Fibroblast of lung (primary cell): ENCODE measurements at places on chromosomes 2 and 18. TPM values are rescaled to one million over a fixed set of nuclear protein-coding genes. Genes with fewer than 3 reads are reported as not detected.

Gene RNF152
- total RNA-seq = 15.2 and 24.4 TPM in 2 replicates

Gene SLC16A14
- total RNA-seq = 1.5 and 5.6 TPM in 2 replicates

Gene NT5DC4
- not detected in 2 replicates for total RNA-seq

Gene TCF4
- total RNA-seq = 49.1 and 57.6 TPM in 2 replicates

Gene LRRTM4
- total RNA-seq = not detected in 2 replicates

Gene STPG4
- 0.26 and 0.33 TPM in 2 replicates for total RNA-seq

Gene ICOS
- not detected in 2 replicates for total RNA-seq

Gene M1AP
- not detected in 2 replicates for total RNA-seq

Gene PKP4
- 32.6 and 56.3 TPM in 2 replicates for total RNA-seq

Gene TWIST2
- 36.0 and 118 TPM in 2 replicates for total RNA-seq

Gene CSRNP3
- 0.66 and 0.77 TPM in 2 replicates for total RNA-seq

Gene FHOD3
- 3.1 and 28.2 TPM in 2 replicates for total RNA-seq

Gene LGALSL
- 2.8 and 3.1 TPM in 2 replicates for total RNA-seq

Gene EFHD1
- not detected in 2 replicates for total RNA-seq

Gene KCNK3
- total RNA-seq = under 0.01 and 0.26 TPM in 2 replicates

Gene PPP1R1C
- total RNA-seq = 0.50 and 0.77 TPM in 2 replicates

Gene C1QL2
- not detected in 2 replicates for total RNA-seq

Gene ITPRID2
- total RNA-seq = 117 and 179 TPM in 2 replicates

Gene ALLC
- total RNA-seq = not detected in 2 replicates
